ENCODE measurements at places on chromosomes 5 and 9.

GRCh38 chr9:78866207-78867132 lies 569.5 kb downstream of the PSAT1 start:
- DNase-seq, result no peak

- no peak for DNase-seq
These were observed 306.9 kb upstream of the ADAMTS16 start for GRCh38 chr5:4833104-4833738.

- no peak for DNase-seq
These were observed 184.2 kb downstream of the NSG2 start for GRCh38 chr5:174229514-174230370.

DNA sequence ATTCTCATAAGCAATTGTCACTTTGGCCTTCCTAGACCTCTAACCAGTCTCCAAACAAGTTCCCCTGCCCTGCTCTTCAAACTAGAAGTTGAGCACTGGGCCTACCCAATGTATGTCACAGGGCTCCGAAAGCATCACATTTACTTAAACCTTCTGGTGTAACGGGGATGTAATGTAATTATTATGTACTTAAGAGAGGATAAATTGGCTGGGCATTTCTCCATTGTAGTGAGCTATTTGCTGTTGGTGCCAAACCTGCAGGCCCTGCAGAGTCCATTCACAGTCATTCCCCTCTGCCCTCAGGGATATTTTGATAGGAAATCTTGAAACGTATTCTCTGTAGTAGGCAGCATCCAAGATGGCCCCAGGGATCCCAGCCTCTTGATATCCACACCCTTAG lies 64.2 kb upstream of the GNE start:
- DNase-seq, result no peak

DNA sequence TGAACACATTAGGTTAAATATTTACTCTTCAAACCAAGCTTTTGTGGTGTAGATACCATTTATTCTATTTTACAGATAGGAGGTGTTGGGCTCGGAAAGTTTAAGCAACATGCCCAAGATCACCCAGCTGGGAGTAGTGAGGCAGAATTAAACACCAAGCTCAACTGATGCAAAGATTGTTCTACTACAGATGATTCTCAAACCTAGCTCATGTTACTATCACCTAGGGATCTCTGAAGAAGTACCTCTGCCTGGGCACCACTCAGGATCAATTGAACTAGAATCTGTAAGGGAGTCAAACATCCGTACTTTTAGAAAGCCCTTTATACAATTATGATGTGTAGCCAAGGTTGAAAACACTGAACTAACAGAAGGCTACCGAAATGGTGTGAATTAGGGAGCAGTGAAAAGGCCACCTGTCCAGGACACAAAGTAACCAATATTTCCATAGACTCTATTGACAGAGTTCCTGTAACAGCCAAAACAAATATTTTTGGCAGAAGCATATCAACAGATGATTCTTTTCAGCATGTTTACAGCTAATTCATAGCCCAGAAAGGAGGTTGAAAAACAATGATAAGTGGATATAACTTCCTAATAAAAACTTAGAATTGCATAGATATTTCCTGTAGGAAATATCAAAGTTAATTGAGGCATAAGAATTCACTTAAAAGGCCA lies 158.5 kb upstream of the PTGER4 start:
- no peak for DNase-seq

DNA sequence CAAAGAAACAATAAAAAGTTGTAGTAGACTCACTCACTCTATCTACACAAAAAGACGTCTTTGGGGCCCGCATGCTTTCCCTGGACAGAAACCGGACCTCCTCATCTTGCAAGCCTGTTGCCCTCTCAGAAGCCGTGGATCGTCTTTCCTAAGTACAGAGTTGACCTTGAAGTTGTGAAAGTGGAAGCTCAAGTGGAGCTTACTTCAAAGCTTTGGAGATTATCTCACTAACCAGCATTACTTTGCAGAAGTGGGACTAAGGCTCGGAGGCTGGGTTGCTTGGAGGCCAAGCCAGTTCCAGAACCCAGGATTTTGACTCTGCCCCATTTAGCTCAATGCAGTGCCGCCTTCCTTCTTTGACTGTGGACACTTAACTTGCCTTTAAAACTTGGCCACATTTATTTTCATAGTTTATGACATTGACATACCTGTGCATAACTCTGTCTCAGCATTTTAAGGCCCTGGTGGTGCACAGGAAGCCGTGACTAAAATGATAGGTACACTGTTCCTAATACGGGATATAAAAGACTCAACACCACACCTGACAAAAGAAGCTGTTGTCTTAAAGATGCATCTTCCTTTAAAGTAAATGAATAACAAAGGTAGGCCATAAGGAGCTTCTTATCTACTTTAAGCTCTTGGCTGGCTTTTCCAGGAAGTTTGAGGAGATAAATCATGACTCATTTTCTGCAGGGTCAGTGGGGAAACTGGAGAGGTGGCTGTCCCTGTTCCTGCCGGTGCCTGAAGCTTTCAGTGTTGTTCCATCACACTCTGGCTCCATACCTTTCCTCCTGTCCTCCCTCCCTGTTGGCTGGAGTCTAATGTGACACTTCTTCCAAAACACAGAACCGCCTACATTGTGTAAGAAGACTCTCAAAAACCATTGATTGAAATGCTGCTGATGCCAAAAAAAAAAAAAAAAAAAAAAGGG lies 10.7 kb downstream of the SLC25A25 start:
- DNase-seq, result no peak

GRCh38 chr9:97994703-97995102 lies 11.6 kb downstream of the ANP32B start:
- no peak for DNase-seq

GRCh38 chr5:78720227-78720985 lies 71.8 kb upstream of the LHFPL2 start:
- DNase-seq, result no peak

DNA sequence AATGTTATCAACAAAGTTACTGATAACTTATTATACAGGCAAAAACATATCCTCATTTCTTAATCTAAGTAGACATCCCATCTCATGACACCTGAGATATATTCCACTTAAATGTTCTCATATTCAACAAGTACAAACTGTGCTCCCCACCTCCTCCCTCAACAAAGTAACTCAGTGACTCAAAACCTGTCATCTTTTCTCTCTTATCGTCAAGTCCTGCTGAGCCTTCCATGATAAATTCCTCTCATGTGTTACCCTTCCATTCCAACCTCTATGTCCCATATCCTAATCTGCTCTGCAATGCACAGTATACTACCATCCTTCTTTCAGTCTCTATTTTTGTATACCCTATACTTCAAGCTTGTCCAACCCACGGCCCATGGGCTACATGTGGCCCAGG lies 13.6 kb downstream of the RNF145 start:
- DNase-seq, result no peak

DNA sequence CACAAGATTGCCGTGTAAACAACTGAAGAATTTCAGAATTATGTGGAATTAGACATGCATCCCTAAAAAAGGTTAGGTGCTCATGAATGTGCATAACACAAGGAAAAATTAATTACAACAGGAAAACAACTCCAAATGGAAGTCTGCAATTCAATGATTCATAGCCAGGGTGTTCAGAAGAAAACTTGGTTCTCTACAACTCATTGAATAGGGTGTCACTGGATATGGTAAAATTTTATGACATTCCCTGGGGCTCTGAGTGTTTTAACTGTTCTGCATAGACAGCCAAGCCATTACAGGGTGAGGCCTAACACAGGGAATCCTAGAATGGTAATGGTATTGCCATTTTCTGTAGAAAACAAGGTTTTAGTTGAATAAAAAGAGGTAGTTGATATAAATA lies 24.4 kb upstream of the ZSWIM6 start:
- no peak for DNase-seq

DNA sequence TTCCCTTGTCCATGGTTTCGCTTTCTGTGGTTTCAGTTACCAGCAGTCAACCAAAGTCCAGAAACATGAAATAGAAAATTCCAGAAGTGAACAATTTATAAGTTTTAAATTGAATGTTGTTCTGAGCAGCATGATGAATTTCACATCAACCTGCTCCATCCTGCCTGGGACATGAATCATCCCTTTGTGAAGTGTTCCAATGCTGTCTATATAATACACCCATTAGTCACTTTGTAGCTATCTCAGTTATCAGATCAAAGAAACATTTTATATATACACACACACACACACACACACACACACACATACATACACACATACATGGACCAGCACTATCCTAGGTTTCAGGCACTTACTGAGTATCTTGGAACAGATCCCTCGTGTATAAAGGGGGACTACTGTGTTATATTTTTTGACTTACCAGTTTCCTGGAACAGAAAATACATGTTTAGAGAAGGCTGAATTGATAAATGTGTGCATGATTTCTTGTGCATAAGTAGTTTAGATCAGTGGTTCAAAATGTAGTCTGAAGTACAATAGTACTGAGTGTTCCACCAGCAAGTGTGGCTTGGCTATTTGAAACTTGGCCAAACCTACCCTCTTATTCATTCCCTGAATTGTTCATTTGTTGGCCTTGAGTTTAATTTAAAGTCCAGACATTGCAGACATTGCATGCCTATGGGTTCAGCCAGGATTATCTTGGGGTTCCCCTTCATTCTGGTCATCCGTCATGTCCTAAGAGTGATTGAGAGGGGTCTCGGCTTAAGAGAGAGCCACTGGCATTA lies 510.0 kb downstream of the GADD45G start:
- no peak for DNase-seq

DNA sequence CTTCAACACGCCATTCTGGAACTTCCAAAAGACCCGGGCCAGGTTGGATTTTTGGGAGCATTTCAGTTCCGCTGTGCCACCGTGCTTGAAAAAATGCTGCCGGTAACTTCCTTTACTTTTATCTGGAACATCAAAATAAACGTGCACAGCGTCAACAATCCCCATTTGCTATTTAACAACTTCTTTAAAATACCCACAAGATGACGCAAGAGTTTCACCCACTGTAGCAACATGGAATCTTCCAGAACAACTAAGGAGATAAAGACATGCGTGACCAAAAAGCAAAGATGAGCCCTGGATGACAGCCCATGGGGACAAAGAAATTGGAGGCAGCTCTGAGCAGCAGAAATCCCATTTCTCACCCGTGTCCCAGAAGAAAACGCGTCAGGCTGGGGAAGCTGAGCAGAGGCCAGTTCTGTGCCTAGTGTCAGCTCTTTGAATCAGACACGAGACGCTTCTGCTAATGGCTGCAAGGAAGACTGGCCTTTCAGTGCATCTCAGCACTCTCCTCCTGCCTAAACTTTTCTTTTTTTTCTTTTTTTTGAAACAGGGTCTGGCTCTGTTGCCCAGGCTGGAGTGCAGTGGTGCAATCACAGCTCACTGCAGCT lies 61.3 kb downstream of the SECISBP2 start:
- no peak for DNase-seq

DNA sequence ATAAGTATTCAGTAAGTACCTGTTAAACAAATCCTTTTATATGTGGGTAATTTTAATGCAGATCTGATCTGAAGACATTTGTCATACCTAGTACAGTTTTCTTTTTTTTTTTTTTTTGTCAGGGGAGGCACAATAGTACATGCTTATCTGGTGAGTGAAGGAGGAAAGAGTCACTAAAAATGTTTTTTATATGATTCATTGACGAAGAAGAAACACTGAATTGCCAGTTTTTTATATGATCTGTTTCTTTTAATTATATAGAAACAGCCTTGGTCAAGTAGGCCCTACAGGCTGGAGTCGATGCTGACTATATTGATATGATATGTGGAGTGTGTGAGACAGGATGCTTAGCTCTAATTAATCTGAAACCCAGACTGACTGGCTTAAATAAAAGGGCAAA lies 315.2 kb downstream of the PSAT1 start:
- no peak for DNase-seq

GRCh38 chr5:94575196-94575595 lies 43.2 kb downstream of the KIAA0825 start:
- DNase-seq, result no peak

DNA sequence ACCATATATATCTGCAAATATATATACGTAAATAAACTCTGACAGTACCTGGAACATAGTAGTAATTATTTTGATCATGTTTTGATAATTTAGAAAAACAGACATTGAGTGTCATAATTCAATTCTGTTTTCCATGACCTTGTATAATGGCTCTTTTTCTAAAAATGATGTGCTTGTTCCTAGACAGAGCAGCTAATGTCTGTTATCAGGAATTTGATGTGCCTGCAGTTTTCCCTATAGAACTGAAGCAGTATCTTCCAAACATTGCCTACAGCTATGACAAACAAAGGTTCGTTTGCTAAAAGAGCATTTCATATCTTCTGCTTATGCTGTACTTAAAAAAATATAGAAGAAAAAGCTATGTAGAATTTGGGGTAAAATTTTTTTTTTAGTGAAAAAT lies 5.3 kb downstream of the SETD9 start:
- DNase-seq, result no peak

DNA sequence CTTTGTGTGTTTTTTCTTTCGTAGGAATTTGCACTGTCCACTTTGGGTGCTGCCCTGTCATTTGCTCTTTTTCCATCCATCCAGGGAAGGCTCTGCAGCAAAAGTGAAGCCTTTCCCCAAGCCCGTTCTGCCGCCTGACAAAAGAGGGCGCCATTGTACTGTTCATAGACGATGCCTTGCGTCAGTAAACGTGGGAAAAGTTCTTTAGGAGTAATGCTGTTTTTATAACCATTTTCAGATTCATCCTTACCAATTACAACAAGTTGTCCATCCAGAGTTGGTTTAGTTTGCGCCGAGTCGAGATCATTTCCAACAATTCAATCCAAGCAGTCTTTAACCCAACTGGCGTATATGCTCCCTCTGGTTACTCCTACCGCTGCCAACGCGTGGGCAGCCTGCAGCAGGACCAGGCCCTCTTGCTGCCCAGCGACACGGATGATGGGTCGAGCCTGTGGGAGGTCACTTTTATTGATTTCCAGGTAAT lies 34.3 kb upstream of the RPS23 start:
- no peak for DNase-seq

GRCh38 chr9:132894862-132895835 lies 16.5 kb downstream of the SPACA9 start:
- no peak for DNase-seq

GRCh38 chr5:160237571-160238093 lies 8.3 kb downstream of the FABP6 start:
- no peak for DNase-seq

DNA sequence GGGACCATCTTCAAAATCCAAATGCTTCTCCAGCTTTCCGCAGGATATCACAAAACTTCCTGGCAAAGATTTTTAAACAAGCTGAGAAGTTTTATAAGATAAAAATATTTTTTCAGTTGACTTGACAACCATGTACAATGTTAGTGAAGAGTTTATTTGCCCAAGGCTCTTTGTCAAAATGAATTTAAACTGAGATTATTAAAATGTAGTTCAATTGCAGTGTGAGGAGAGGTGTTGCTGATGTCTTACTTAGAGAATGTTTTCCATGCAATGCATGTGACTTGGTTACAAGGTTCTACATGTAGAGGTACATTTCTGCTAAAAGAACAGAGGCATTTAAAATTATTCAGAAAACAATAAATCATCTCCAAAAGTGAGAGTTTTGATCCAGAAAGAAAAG lies 131.4 kb upstream of the MINAR2 start:
- DNase-seq, result no peak
